Stimulated activated CD8-positive, alpha-beta memory T cell treated with anti-CD3 and anti-CD28 coated beads, Interleukin-4, amount 100 ng/mL, for 4 hours (primary cell): ENCODE measurements at places on chromosomes 11 and 22.

DNA sequence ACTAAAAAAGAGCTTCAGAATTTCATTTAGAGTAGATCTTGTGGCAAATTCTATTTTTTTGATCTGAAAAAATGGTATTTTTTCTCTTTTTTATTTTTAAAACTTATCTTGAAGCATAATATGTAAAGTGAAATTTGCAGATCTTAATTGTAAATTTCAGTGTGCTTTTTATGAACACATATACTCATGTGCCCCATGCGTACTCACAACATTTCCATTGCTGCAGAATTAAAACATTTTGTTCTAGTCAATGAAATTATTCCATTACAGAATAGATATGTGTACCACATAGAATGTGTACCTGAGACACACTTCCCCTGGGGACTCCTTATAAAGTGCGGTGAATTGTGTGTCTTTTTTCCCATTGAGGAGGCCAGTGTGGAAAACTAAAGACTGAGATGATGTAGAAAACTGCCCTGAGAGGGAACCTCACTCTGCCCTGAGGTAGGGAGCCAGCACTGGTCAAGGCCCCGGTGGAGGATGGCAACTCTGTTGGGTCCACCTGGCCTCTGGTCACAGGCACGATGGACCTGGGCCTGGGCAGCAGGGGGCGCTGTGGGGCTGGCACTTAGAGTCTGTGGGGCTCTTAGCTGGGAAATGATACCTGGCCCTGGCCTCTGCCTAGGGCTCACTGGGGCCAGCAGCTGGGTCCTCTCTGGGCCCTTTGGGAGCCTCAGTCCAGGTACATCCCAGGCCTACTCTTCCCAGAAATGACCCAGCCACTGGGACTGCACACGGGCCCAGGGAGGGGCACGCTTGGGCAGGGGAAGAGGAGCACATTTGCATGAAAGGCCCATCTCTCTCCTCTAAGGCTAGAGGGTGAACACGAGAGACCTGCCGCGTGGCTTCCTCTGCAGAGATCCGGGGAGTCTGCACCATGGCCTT is 77.9 kb upstream of the TOP3B start:
- no peak for DNase-seq

DNA sequence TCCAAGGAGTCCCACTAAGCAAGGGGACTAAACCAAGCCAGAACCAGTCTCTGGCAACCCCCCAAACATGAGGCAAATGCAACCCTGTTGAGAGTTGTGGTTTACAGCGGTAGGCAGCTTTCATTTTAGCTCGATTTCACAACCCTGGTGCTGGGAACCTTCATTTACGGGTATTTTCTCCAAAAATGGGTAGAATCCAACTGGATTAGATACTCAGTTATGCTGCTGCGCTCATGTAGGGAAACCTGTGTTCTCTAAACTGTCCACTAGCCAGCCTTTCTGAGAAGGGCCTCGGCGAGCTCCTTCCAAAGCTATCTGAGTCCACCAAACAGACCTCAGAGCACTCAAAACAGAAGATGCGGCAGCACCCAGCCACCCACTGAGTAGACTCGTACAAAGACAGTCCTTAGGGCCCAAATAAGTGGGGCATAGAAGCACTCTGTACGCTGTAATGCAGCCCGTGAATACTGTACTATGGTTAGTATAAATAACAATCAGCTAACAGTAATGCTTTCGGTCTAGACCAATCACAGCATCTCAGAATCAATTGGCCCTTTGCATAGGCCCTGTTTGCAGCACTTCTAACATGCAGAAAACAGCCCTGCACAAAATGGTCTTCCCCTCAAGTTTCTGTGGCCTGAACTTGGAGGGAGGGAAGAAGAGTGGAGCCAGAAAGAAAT is 104.7 kb downstream of the ETS1 start:
- no peak for DNase-seq

- no peak for DNase-seq
Measured at GRCh38 chr11:120594746-120595145, 83.2 kb downstream of the GRIK4 start.

GRCh38 chr11:69013009-69013951 is at the start of gene MRGPRF:
Gene MRGPRF, minus strand, starts transcription at chr11:69013246. Its CDS starts 3,345 bp downstream, at chr11:69009901.
- DNase-seq, result no peak

DNA sequence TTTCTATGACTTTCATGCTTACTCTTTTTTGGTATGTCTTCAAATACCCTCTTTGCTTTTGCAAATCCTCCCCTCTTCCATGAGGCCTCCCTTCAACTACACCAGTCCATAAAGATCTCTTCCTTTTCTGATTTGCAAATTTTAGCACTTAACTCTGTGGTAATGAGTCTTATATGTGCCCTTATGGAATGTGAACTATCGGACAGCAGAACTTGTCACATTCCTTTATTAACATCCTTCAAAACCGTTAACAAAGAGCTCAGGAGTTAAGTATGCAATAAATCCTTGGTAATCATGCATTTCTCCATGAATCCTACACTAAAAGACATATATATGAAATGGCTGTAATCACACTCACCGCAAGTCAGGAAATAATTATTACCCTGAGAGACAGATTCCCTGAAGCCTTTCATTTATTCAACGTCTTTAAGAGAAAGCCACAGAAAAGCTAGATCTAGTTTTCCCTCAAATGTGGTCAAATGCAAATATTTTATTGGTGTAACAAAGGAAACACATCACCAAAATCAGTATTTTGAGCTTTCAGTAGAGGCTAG is 7.4 kb downstream of the CLNS1A start:
- no peak for DNase-seq

DNA sequence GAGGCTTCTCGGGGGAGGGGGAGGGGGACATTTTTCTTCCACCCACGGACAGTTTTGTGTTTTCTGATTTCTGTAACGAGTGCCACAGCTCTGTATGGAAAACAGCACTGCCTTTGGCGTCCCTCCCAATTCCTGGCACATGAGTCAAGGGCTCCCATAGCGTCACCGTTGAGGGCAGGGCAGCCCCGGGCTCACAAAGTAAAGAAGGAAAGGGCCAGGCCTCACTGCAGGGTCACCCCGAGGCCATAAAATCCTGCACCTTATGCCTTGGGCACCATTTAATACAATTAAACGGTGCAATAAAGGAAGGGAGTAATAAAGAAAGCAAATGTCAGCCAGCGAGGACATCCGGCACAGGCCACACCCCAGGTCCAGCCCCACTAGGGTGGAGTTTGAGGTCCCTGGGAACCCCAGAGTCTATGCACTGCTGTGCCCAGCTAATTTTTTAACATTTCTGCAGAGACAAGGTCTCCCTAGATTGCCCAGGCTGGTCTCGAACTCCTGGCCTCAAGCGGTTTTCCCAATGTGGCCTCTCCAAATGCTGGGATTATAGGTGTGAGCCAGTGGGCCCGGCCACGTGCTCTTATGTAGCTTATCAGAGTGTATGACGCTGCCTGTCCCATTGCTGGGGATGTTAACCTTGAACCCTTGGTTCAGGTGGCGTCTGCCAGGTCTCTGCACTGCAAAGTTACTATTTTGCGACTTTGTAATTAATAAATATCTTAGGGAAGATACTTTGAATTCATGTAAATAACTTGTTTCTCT is 13.6 kb upstream of the MUC2 start:
- no peak for DNase-seq

GRCh38 chr11:117045196-117045595 is 53.0 kb downstream of the SIK3 start:
- no peak for DNase-seq

- DNase-seq, result no peak
Measured at GRCh38 chr11:103266167-103266831, 157.1 kb downstream of the DYNC2H1 start.

- DNase-seq, result no peak
Measured at GRCh38 chr11:126485021-126485792, 129.7 kb downstream of the ST3GAL4 start.

DNA sequence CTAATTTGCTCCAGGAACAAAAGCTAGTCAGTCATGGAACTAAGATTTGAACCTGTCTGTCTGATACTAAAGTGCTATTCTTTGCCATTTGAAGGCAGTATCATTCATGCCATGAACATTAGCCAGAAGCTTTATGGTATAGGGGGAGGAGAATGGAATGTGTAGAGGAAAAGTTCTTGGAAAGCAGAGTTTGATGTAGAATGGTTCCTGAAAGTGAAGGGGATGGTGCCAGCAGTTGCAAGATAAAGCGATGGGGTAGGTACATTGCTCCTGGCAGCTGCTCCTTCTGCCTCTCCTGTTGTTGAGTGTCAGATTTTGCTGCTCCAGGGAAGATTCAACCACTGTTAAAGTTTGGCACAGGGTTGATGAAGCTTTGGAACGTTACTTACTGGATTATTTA is 53.4 kb downstream of the ARHGAP42 start:
- no peak for DNase-seq
